ENCODE measurements at places on chromosomes 6 and 20. TPM values are rescaled to one million over a fixed set of nuclear protein-coding genes. Genes with fewer than 3 reads are reported as not detected.

The NNAT gene
- polyA plus RNA-seq = 90.1 TPM

The LIN28B gene
- polyA plus RNA-seq = 0.40 TPM

The PKIB gene
- 1.3 TPM for polyA plus RNA-seq

The DDX43 gene
- polyA plus RNA-seq = 0.40 TPM

The VWA7 gene
- 8.5 TPM for polyA plus RNA-seq

The PAX1 gene
- not detected for polyA plus RNA-seq

- no peak for DNase-seq
These were observed 289.3 kb downstream of the FARS2 start for GRCh38 chr6:5550631-5551030.

DNA sequence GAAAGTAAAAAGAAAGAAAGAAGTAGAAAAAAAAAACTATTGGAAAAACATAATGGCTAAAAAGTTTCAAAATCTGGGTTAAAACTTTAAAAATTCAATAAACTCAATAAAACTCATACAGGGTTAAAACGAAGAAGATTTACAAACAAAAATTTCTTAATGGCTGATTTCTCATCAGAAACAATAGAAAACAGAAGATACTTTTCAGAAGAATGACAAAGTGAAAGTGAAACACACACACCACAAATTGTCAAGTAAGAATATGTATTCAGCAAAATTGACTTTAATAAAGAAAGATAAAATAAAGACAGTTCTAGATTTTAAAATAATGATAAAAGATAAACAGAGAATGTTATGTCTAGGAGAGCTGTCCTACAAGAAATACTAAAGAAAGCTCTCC is 618.9 kb upstream of the GJE1 start:
- no peak for DNase-seq

DNA sequence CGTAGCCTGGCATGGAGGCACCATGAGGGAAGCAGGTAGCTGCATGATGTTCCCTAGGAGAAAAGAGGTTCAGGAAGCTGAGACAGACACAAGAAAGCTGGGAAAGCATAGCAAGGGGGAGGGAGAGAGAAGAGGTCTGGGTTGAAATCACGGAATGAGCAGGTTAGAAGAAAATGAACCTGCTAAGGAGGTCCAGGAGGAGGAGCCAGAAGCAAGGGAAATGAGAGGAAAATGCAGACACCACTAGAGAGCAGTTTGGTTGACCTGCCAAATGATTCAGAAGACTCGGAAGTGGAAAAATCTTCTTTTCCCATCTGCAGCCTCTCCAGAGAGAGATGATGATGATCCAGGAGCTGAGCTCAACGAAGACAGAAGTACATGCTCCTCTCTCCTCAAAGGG is 70.9 kb downstream of the VIP start:
- DNase-seq = no peak

DNA sequence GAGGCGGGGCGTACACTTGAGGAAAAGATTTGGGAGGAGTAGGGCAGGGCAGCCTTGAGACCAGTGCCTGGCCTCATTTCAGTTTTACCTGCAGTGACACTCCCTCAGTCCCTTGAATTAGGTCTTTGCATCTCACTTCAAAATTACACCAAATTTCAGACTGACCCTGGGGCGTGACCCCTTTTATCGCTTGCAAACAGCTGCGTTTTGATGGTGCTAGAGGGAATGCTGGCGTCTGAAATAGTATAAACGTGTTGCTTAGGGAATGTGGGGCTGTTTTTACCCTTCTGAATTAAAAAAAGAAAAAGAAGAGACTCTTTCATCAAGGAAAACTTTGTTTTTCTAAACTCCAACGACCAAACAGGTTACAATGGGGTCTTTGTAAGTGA is 21.0 kb downstream of the COL9A1 start:
- DNase-seq = no peak

DNA sequence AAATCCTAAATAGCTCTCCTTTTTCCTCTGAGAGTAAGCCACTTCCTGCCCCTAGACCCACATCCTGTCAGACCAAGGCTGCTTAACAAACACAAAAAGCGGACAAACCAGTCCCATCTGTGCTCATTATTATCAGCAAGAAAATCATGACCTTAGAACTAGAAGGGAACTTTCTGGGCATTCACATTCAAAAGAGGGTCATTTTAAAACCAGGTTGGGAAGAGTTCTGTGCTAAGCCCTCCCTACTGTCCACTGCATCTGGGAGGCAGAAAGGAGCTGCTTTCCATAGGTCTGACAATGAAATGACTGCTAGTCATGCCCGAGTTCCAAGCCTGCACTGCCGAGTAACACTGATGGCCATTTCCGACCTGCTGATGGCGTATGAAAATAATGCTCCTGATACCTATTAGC is 15.4 kb downstream of the EZR start:
- DNase-seq = no peak

DNA sequence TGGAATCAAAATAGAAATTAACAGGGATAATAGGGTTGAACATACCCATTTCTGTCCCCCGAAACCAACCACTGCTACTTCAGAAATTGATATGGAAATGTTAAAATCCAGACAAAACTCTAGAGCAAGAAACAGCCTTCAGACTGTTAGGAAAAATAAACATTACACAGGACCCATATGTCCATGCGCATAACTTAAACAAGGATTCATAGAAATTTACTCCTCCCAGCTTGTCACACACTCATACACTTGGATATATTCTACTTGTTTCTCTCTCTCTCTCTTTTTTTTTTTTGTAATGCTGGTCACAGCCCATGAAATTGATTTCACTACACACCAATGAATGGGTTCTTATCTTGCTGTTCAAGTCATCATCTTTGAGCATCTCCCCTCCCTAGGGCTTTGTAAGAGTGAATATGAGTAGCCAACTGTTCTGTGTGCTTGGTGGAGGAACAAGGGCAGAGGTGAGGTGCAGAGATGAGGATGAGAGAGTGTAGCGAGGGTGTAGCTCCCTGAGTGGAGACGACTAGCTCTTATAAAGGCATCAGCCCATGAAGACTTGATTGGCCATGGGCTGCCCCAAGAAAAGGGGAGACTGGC is 61.8 kb upstream of the MLN start:
- DNase-seq = no peak

All from left kidney (tissue), 8 donors.